Karpas-422 (cell line): ENCODE measurements at places on chromosomes 13 and 19.

DNA sequence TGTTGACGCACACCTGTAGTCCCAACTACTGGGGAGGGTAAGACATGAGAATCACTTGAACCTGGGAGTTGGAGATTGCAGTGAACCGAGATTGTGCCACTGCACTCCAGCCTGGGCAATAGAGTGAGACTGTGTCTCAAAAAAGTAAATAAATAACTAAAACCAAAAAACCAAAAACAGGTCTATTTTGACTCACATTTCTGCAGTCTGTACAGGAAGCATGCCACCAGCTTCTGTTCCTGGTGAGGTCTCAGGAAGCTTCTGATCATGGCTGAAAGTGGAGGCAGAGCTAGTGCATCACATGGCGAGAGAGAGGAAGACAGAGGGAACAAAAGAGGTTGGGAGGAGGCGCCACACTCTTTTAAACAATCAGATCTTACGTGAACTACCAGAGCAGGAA, 142.5 kb downstream of the ITGBL1 start:
- no peak for DNase-seq
- H3K27ac ChIP-seq = no peak overlapping the region
- H3K4me1 ChIP-seq = peaks cover 6% of the 10 kb centered on the region
- no peaks in the 10 kb centered on the region for H3K36me3 ChIP-seq

DNA sequence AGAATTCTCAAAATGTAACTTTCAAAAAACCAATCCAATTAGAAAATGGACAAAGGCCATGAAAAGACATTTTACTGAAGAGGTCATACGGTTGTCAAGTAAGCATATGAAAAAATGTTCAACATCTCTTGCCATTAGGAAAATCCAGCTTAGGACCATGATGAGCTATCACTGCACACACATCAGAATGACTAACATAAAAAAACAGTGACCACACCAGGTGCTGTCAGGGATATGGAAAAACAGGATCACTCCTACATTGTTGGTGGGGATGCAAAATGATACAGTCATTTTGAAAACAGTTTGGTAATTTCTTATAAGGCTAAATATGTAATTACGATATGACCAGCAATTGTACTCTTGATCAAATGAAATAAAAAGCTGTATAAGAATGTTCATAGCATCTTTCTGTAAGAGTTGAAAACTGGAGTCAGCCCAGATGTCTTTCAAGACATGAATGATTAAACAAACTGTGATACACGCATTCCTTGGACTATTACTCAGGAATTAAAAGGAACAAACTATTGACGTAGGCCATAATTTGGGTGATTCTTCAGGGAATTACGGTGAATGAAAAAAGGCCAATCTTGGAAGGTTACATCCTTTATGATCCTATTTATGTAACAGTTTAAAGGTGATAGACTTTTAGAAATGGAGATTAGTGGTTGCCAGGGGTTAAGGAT, 26.9 kb upstream of the RCBTB2 start:
- peaks cover 4% of the 10 kb centered on the region; the same call in 1 of the 2 replicates for H3K36me3 ChIP-seq
- no peak overlapping the region for H3K27ac ChIP-seq
- no peaks in the 10 kb centered on the region for H3K27me3 ChIP-seq
- DNase-seq = no peak
- peaks cover 37% of the 10 kb centered on the region for H3K4me1 ChIP-seq

GRCh38 chr19:2341982-2342381, 13.5 kb downstream of the SPPL2B start:
- no peak overlapping the region for H3K4me3 ChIP-seq
- no peaks in the 10 kb centered on the region for H3K4me1 ChIP-seq
- no peak for DNase-seq
- H3K36me3 ChIP-seq = no peaks in the 10 kb centered on the region

GRCh38 chr19:54142166-54142780, 4.7 kb downstream of the CNOT3 start:
- H3K4me3 ChIP-seq = no peak overlapping the region
- DNase-seq = no peak
- H3K4me1 ChIP-seq = peaks cover 15% of the 10 kb centered on the region
- H3K27ac ChIP-seq = no peak overlapping the region

DNA sequence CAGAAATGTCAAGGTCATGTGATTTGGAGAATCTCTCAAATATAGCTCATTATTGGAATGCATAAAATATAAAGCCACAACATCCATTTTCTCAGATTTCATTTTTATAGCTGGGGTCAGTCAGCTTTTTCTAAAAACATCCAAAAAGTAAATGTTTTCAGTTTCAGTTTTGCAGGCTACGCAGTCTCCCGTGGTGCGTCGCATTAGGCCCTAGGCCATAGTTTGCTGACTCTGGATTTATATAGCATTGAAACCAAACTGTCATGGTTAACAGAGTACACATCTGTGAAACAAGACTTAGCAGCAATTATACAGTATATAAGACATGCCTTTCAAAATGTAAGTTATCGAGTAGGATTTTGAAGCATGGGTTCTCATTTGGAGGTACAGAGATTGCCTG, 140.0 kb downstream of the IRS2 start:
- H3K36me3 ChIP-seq = no peaks in the 10 kb centered on the region
- no peaks in the 10 kb centered on the region for H3K4me1 ChIP-seq
- H3K4me3 ChIP-seq = no peak overlapping the region
- no peak overlapping the region for H3K27ac ChIP-seq
- DNase-seq = no peak

GRCh38 chr19:32421589-32422361, 16.2 kb downstream of the DPY19L3 start:
- H3K4me1 ChIP-seq = peaks cover 23% of the 10 kb centered on the region
- no peaks in the 10 kb centered on the region for H3K36me3 ChIP-seq
- no peak overlapping the region for H3K4me3 ChIP-seq
- no peaks in the 10 kb centered on the region for H3K27me3 ChIP-seq
